ENCODE measurements at places on chromosomes 12 and 14.
A peak's percentile ranks its signal among the peaks of the same experiment; 100 is the strongest.

DNA sequence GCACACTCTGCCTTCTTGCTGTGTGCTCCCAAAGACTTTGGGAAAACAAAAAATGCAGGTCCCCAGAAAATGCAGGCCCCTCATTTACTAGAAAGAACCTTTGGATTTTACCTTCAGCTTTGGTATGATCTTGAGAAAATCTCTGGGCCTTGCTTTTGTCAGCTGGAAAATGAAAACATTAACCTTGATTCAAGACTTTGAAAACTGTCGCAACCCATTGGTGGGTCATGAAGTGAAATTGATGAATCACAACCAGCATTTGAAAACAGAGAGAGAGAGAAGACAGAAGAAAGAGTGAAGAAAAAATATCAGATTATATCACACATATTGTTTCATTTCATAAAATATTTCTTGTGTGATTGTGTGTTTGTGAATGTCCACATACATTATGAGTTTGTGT is 322.5 kb downstream of the ZFP36L1 start:
- DNase-seq, result no peak

DNA sequence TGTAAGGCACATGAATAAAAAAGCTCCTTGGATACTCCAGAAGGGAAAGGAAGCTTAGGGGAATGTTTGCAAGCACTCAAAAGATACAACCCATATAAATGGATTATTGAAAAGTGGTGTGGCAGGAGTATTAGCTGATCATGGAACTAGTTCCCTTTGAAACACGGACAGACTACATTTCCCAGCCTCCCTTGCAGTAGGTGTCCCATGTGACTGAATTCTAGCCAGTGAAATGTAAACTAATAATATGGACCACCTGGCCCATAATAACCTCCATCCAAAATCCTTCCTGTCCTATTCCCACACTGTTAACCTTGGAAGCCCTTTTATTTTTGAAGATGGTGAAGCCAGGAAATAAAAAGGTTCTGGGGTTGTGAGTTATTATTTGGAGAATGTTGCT is 242.3 kb downstream of the SUDS3 start:
- DNase-seq, result no peak

DNA sequence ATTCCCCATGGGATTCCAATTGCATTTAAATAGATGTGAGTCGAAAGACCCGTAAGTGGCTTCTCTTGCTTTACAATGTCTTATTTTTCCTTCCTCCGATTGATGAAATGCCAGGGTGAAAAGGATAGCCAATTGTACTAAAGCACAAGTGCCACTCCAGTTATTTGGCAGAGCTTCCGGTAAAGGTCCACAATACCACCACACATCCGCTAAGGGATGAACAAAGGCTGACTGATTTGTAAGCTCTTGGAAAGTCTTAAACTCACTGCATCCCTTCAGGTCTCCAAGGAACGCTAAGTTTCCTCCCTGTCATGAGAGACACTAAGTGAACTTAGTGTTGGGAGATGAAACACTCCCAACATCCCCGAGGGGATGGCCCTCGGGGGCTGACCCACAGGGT is 21.2 kb upstream of the RNASE1 start:
- DNase-seq, result no peak

DNA sequence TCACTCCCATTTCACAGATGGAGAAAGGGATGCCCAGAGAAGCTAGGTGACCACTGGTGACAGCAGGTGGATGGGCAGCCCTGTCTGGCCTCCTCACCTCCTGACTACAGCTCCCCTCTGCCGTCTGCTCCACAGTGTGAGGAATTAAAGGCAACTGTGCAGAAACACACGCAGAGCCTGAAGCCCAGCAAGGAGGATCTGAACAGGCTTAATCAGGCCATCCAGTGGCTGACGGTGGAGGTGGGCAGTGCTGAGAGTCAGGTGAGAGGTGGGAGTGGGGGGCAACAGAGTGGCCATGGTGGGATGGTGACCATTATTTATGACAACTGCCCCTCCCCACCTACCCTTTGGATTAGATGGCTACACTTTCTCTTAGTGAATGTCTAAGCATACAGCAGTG is 1.2 kb downstream of the KRT86 start:
- DNase-seq, result no peak

DNA sequence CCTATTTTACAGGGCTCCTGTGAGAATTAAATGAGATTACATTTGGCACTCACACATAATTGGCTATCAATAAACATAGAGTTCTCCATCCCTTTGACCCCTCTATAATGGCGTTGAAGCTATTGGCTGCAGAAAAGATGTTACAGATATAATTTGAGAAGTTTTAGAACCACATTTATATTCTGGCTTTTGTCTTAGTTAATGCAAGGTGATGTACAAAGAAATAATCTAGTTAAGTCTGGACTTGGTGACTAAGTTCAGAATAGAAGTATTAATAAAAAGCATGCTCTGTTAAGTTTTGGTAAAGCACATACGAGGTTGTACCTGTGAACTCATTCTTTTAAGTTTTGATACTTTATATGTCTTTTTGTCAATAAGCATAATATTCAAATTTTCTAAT is 187.1 kb upstream of the HMGA2 start:
- no peak for DNase-seq

GRCh38 chr12:25558586-25558985 is 5.5 kb upstream of the LMNTD1 start:
- DNase-seq, result no peak

DNA sequence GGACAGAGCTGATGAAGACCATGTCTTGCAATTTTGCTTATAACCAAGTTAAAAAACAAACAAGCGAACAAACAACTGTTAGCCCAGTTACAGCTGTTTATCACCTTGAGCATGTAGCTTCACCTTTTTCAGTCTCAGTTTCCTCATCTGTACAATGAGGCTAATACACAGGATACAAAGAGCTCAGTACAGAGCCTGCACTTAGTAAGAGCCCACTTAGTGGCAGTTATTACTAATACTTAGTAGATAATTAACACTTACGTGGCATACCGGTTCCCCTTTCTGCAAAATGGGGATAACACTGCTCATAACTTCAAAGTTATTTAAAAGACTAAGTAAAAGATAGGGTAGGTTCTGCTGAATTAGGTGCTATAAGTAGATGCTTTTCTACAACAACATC is 228.0 kb downstream of the MON2 start:
- no peak for DNase-seq

DNA sequence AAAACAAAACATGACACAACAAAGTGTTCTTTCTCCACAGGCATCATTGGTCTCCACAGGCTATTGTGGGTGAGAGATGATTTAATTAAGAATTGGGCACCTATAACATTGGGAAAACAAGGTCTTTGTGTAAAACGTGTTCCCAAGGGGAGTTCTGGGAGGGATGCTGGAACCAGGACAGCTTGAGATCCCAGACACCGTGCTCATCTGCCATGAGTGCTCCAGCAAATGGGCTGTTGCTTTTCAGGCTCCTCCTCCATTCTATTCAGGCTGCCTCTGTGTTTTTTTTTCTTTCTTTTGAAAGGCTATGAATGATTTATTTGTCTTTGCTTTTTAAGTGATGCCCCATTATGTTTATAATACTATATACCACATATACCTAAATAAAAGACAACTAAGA is 122.4 kb downstream of the DACT1 start:
- no peak for DNase-seq

DNA sequence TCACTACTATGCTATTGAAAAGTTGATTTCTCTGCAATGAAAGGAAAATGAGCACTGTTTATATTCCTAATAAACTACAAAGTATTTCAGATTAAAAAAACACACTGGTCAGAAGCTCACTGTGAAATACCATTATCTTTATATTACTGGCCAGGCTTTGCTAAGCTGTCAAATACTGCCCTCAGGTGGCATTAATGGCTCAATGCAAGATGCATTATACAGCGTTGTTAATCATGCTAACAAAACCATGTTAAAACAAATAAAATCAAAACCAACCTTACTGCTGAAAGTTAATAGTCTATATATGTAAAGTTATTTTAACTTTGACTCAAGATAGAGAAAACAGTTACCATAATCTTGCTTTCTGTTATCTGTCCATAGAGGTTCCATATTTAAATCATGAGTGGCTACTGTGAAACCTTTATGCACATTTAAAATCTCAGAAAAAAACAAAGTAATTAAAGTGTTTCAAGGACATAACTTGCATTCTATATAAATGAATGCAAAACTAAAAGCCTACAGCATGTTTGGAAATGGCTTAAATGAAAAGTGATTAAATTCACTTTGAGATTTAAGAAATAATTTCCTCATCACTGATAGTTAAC is 121.7 kb downstream of the RALGAPA1 start:
- DNase-seq, result peak; percentile 9

GRCh38 chr14:92675976-92676375 is 72.5 kb downstream of the LGMN start:
- DNase-seq, result no peak

DNA sequence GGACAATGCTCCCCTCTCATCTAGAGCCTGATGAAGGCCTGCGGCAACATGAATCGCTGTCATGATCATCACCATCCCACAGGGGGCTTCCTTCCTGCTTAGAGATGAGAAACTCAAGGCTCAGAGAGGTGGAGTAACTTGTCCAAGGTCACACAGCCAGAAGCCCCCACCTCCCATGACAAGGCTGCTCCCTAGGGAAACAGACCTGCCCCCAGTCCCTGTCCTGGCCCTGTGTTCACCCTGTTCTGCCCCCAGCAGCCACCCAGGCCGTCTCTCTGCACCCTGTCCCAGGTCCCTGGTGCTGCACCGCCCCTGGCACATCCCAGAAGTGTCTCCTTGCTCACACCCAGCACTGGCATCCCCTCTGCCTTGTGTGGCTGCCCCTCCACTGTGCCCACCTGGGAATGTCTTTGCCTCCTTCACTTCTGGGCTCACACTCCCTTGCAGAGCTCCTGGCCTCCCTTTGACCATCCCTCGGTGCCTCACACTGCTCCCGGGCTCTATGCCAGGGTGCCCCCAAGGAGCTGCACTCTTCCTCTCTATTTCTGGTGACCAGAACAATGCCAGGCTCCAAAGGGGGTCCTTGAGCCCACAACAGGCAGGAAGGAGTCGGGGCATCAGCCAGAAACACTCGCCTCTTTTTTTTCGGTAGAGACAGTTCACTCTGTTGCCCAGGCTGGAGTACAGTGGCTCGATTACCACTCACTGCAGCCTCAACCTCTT is 70.5 kb downstream of the BCL11B start:
- DNase-seq, result no peak

GRCh38 chr14:95018821-95019220 is 138.5 kb downstream of the DICER1 start:
- no peak for DNase-seq

- DNase-seq, result no peak
These were observed 11.7 kb downstream of the VPS37B start for GRCh38 chr12:122884091-122884826.

GRCh38 chr12:73384592-73384991 is 1112.4 kb downstream of the TRHDE start:
- DNase-seq, result no peak

DNA sequence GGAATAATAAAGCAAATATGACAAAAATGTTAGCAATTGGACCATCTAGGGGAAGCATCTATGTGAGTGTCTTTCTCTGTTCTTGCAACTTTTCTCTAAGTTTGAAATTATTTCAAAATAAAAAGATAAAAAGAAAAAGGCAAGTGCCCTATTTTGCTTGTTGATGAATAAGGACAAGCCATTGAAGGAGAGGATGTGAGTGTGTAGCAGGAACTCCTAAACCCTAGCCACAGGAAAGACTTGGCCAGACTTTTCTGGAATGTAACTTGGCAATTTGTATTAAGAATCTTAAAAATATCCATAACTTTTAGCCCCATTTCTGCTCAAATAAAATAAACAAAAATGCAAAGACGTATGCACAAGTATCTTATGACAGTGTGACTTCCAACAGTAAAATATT is 279.4 kb downstream of the CACNA1C start:
- DNase-seq, result no peak

DNA sequence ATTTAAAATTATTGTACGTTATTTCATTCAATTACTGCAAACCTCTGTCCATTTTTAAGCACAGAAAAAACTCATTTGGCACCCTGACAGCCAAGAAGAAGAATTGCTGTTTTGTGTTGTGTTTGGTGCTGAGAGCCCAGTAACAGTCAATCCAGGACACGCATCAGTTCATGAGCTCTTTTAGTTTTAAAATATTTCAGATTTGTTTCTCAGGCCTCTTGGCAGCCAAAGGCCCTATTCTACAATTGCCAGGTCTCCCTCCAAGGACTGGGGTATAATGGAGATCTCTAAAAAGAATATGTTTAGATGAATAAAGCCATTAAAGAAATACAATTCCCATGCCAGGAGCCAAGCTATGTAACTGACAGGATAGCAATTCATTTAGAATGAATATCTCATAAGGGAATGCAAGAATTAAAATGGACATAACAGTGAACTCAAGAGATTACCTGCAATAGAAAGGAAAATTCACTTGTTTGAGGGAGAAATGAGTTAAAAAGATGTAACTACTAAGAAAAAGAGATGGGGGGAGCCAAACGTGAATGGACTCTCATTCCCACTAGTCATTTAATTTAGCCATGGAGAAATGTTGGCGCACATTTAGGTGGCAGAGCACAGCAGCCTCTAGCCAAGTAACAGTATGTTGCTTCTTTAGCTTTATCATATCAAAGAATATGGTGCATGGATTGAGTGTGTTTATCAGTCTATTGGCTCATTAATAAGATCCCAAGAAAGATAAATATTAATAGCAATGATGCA is 140.6 kb upstream of the PELI2 start:
- DNase-seq, result no peak

- no peak for DNase-seq
These were observed 72.1 kb downstream of the ARID2 start for GRCh38 chr12:45801625-45802024.

GRCh38 chr12:48815126-48816110 is 2.9 kb upstream of the CACNB3 start:
- peak; percentile 44 for DNase-seq

DNA sequence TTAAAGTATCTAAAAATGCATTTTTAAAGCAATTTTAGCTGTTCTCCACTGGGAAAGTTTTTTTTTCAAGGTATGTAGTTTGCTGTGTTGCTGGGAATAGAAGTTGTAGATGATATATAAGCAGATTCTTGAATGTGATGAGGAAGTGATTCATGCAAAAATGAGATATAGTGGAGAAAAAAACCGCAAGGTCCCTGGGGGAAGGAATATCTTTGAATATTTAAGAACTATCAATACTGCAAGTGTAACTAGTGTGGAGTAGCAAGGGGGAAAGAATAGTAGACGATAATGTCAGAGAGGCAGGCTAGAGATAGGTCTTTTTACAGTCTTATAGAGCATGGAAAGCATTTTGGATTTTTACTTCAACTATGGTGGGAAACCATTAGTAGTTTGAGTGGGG is 42.5 kb downstream of the PTCSC3 start:
- DNase-seq, result no peak

GRCh38 chr14:89586258-89587135 is 169.5 kb upstream of the FOXN3 start:
- no peak for DNase-seq

- DNase-seq, result no peak
These were observed 36.8 kb upstream of the PIWIL1 start for GRCh38 chr12:130300737-130301535.

- no peak for DNase-seq
These were observed 57.2 kb downstream of the SIX6 start for GRCh38 chr14:60566101-60566500.

- no peak for DNase-seq
These were observed 103.7 kb downstream of the VCPKMT start for GRCh38 chr14:50012644-50013043.

GRCh38 chr12:15701206-15701605 is 88.0 kb downstream of the EPS8 start:
- no peak for DNase-seq

All from NCI-H524 (cell line).